ENCODE measurements at places on chromosomes 5 and 9. TPM values are rescaled to one million over a fixed set of nuclear protein-coding genes. Genes with fewer than 3 reads are reported as not detected.

The CHSY3 gene
- 1.00 TPM for total RNA-seq

The CDC20B gene
- total RNA-seq, result 0.12 TPM

The TMC1 gene
- total RNA-seq, result 0.25 TPM

DNA sequence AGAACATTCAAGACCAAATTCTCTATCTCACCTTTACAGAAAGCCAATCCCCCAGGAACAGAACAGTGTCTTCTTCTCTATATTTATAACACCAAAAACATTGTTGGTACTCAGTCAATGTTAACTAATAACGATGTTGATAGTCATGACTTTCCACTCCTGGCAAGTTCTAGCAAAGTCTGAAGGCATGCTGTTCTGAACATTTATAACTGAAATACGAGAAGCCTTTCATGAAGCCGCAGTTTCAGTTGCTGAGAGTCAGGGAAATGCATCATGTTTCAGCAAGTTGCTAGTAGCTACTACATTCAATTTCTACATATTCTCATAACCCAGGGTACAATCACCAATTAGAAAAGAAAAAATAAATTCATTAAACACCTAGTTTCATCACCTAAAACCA, 301.4 kb downstream of the PDE4D start:
- no peaks in the 10 kb centered on the region for H3K4me1 ChIP-seq
- no peak overlapping the region for H3K27ac ChIP-seq
- H3K4me3 ChIP-seq, result no peak overlapping the region
- H3K36me3 ChIP-seq, result no peaks in the 10 kb centered on the region
- H3K27me3 ChIP-seq, result no peaks in the 10 kb centered on the region
- no peak for DNase-seq

Measured in ovary (tissue), 10 donors.